ENCODE measurements at places on chromosomes 1 and 21. TPM values are rescaled to one million over a fixed set of nuclear protein-coding genes. Genes with fewer than 3 reads are reported as not detected.

SFN gene
- total RNA-seq, result not detected

PAQR6 gene
- 0.66 TPM for total RNA-seq

VSIG8 gene
- total RNA-seq, result not detected

SELL gene
- total RNA-seq, result 2.7 TPM

SERBP1 gene
- total RNA-seq, result 262 TPM

IL20 gene
- not detected for total RNA-seq

MTARC1 gene
- total RNA-seq, result 291 TPM

CD1E gene
- 2.4 TPM for total RNA-seq

PUM1 gene
- total RNA-seq, result 104 TPM

MYBPH gene
- not detected for total RNA-seq

RPTN gene
- not detected for total RNA-seq

ACKR1 gene
- total RNA-seq, result 157 TPM

ACTRT2 gene
- not detected for total RNA-seq

TMEM82 gene
- total RNA-seq, result not detected

SLC5A9 gene
- not detected for total RNA-seq

ESPN gene
- 1.4 TPM for total RNA-seq

ARHGAP29 gene
- total RNA-seq, result 106 TPM

NFIA gene
- 68.2 TPM for total RNA-seq

ATXN7L2 gene
- total RNA-seq, result 3.1 TPM

CYP4A22 gene
- total RNA-seq, result 1.0 TPM

DSCAM gene
- total RNA-seq, result not detected

ALX3 gene
- total RNA-seq, result not detected

F13B gene
- not detected for total RNA-seq

CDA gene
- total RNA-seq, result 2.4 TPM

Measured in subcutaneous adipose tissue (tissue), 4 donors.